ENCODE measurements at places on chromosomes 2 and 18.

GRCh38 chr2:10365412-10365811 is 62.7 kb downstream of the HPCAL1 start:
- DNase-seq, result no peak

DNA sequence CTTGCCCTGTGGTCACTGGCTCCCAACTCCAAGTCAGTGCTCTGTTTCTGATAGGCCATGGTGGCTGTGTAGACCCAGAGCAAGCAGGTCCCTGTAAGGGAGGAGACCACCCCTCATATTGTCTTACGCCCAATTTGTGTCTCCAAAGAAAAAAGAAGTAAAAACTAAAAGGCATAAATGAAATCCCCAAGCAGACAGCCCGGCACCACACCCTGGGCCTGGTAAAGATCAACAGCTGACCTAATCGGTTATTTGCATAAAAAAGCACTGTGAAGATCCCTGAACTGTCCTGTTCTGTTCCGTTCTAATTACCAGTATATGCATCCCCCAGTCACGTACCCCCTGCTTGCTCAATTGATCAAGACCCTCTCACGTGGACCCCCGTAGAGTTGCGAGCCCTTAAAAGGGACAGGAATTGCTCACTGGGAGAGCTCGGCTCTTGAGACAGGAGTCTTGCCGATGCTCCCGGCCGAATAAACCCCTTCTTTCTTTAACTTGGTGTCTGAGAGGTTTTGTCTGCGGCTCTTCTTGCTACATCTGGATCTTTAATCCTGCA is 364.1 kb upstream of the HS6ST1 start:
- no peak for DNase-seq

DNA sequence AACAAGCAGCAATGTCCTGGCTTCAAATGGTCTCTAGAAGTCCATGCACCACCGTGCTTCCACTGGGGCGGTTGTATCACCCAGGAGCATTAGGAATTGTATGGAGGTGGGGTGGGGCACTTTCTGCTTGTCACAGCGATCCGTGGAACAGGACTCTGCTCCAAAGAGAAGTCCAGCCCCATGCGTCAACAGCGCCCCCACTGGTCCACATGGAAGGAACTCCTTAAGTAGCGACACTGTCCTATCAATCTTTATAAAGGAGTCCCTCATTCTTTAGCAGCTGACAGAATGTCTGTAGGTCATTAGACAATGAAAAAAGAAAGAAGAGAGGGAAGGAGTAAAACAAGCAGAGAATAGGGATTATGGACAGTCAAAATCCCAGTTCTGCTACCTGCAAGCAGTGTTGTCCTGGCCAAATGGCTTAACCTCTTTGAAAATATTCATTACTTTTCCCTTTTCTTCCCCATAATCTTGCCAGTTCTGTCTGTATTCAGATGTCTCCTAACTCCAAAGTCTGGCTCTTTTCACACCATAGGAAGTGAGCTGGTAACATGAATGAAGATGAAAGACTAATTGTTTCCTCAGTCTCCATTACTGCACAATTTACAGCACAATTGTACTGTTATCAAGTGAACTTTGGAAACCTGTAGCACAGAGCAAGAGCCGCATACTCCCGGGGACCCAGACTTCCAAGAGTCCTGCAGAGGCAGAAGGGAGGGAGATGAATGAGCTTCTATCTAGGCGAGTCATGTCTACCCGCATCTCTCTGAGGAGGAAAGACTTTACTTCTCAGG is 9.9 kb downstream of the NFE2L2 start:
- DNase-seq, result no peak

GRCh38 chr18:34121200-34121721 is 103.5 kb downstream of the NOL4 start:
- DNase-seq, result no peak

- no peak for DNase-seq
Measured at GRCh38 chr2:218026676-218027425, 24.1 kb upstream of the TNS1 start.

Data from CD4-positive, alpha-beta T cell treated with Interferon gamma for 1 hour (primary cell).